ENCODE measurements at places on chromosomes 2 and 18.

DNA sequence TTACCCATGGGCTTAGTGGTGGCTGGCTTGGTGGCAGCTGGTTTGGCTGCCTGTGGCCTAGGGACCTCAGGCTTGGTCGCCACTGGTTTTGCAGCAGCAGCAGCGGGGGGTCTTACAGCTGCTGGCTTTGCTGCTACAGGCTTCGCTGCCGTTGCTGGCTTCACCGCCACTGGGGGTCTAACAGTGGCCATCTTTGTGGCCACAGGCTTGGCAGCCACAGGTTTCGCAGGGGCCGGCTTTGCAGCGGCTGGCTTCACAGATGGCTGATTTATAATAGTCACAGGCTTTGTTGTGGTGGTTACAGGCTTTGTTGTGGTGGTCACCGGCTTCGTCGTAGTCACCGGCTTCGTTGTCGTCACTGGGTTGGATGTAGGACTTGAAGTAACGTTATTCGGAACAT lies 77.8 kb downstream of the COL6A3 start:
- DNase-seq: no peak

DNA sequence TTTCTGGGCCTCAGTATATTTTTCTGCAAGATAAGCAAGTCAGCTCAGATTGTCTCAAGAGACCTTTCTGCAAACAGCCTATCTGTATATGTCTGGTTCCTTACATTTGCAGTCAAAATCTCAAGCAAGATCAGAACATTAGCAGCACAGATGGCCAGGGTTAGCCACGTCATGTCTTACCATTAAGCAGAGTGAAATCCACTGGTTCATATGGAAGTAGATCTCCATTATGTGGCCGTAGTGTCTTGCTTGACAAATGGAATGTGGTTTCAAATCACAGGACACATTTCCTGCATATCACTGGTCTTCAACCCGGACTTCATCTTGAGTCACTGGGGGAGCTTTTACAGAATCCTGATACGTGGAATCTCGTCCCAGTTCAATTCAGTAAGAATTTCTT lies 500.2 kb downstream of the FBXO15 start:
- no peak for DNase-seq

GRCh38 chr18:47748093-47748796 lies 182.2 kb downstream of the SMAD2 start:
- no peak for DNase-seq

- no peak for DNase-seq
These were observed 760.0 kb downstream of the METTL4 start for GRCh38 chr18:1811282-1811681.

Measured in NCI-H1417 treated with DMSO at 0.1 percent for 48 hours (cell line).